Mesothelial cell of epicardium (in vitro differentiated cells): ENCODE measurements at places on chromosomes 1 and 21.

DNA sequence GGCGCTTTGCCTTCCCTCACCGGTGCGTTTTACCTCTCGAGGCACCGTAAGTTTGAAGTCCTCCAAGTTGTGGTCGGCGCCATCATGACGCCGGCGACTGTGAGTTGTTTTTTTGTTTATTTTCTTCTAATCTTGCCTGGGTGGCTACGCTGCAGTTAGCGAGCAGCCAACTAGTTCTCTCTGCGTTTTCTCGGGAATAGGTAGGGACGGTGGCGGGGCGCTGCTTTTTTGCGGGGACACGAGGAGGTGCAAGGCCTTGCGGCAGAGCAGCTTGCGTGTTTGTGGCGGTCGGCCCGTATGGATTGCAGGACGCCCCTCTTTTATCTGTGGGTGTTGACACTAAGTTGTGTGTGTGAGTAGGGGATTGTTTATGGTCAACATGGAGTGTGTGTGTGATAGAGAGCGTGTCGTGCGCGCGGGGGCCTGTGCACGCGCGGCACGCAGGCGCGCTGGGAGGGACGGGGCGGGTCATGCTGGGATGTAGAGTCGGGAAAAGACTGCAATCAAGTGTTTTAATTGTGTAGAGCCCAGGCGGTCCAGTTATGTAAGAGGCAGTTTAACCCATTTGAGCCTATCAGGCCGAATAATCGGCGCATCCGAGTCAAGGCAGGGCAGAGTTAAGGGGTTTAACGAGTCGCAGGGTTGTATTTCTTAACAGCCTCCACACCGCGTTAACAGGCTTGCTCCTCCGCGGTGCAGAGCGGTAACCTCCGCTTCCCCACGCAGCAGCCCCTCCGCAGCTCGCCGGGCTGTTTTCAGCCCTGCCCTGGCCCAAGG lies 1.2 kb upstream of the NEGR1 start:
- DNase-seq: peak; percentile 58

GRCh38 chr1:33331444-33332356 lies 10.8 kb upstream of the A3GALT2 start:
- DNase-seq: no peak

GRCh38 chr1:90723590-90724108 lies 6.5 kb upstream of the BARHL2 start:
- DNase-seq: no peak

DNA sequence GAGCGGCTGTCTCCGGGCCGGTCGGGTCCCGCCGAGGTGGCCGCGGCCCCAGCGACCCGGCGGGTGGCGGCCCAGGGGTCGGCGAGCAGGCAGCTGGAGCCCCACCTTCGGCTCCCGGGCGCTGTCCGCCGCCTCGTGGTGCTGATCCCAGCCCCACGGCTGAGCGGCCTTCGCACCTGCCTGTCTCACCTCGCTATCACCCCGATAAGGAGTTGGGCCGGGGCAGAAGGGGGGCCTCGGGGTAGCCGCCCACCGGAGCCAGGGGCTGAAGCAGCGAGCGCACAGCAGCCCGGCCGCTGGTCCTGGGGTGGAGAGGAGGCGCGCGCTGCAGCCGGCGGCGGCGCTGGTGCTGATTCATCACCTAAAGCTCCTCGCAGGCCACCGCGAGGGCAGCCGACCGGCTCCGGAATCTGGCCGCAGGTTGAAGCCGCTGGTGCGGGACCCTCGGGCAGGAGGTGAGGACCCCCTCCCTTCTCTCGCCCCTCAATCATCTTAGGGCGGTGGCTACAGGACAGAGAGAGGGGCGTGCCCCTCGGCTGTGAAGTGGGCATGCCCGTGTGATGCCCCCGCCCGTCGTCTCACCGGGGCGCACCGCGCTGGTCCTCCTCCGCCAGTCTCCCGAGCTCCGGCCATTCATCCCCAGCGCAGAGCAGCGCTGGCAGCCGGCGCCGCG lies 575 bp downstream of the TRIM67 start:
- DNase-seq: peak; percentile 72

GRCh38 chr1:165259236-165259635 lies 97.3 kb downstream of the LMX1A start:
- DNase-seq: no peak

DNA sequence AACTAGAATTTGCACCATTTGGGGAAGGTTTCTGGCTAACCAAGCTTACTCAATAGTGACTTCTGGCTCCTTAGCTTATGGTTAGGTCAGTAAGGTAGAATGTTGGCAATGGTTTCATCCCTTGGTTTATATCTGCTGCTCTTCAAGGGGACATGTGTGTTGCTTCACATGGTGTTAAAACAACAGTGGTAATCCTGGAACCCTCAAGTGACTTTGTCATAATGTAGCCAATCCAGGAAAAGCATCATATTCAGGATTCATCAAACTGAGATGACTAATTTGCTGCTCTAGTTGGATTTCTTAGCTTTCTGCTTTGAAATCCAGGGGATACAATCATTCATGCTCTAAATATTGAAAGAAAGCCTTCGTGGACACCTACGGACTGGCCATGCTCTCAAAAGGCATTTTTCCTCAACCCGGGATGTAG lies 108.7 kb downstream of the RGL1 start:
- DNase-seq: no peak

GRCh38 chr1:166814611-166815010 lies 24.7 kb upstream of the POGK start:
- no peak for DNase-seq

GRCh38 chr21:45767071-45768006 lies 123.8 kb downstream of the PCBP3 start:
- no peak for DNase-seq

DNA sequence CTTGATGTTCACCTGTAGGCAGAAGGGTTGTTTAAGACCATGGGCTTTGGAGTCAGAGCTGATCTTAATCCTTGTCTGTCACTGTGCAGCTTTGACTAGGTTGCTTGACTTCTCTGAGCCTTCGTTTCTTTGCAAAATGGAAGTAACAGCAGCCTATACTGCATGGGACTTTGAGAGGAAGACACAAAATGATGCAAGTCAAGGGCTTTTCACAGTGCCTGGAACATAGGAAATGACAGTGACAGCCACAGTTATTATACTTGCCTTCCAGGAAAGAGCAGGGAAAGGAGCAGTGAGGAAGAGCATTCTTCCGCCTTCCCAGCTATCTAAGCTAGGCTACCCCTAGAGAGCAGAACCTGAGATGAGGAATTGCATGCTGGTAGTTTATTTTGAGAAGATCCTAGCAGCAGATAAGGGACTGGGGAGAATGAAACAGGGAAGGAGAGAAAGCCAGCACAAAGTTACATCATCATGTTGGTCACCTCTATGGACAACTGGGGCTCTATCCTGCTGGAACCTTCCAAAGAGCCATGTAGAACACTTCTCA lies 3.1 kb downstream of the CSF3R start:
- DNase-seq: no peak

DNA sequence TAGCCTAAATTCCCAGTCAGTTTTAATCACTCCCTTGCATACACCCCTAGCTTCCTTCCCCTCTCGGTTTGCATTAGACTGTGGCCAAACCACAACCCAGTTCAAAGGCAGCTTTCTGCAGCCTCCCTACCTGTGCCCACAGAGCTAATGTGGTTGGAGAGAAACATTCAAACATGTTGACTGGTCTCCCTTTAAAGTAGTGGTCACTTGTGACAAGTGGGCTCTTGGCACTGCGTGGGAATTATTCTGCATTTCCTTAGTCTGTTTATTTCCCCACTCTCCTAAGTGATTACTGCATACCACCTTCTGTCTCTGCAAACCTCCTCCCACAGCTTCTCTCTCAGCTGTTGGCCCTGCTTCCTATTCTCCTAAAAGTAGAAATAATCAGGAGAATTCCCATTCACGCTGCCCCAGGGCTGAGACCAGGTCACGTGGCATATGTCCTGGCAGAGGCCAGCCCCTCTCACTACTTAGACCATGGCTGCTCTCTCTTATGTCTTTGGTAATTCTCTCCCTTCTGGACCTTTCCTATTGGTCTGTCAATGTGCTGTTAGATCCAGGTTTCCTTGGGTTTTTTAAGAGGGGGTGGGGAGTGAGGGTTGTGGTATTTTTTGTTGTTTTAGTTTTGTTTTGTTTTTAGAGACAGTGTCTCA lies 38.4 kb upstream of the CD101 start:
- DNase-seq: no peak

DNA sequence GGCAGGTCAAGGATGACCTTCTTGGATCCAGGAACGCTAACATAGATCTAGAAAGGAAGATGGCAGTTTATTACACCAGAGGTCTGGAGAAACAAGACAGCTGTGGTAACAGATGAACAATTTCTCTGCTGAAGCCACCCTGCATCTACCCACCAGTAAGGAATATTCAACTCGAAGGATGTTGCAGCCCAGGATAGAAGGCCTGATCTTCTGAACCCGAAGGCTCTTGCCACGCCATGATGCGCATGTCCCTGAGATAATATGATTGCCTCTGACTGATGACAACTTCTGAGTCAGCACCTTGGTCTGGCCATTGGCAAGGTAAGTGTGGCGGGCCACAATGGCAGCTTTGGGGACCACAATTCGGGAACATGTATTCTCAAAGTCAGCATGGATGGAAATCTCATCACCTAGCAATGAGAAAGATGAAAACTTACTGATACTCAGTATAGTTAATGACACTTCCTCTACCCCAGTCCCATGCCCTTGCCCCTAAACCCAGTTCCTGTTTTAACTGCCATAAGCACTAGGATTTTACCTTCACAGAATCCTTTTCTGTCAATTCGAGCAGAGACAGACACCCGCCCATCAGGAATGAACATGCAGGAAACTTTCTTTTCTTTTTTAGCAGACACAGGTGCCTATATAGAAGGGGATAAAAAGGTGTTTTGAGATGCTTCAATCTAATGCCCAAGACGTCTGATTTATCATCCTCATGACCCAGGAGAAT lies 1.8 kb downstream of the TXNIP start:
- DNase-seq: no peak

GRCh38 chr21:26888256-26888655 lies 43.0 kb upstream of the ADAMTS1 start:
- no peak for DNase-seq

- DNase-seq: no peak
These were observed 552 bp downstream of the DLGAP3 start for GRCh38 chr1:34928699-34929496.

GRCh38 chr21:15421947-15422346 lies 307.8 kb upstream of the USP25 start:
- DNase-seq: no peak

DNA sequence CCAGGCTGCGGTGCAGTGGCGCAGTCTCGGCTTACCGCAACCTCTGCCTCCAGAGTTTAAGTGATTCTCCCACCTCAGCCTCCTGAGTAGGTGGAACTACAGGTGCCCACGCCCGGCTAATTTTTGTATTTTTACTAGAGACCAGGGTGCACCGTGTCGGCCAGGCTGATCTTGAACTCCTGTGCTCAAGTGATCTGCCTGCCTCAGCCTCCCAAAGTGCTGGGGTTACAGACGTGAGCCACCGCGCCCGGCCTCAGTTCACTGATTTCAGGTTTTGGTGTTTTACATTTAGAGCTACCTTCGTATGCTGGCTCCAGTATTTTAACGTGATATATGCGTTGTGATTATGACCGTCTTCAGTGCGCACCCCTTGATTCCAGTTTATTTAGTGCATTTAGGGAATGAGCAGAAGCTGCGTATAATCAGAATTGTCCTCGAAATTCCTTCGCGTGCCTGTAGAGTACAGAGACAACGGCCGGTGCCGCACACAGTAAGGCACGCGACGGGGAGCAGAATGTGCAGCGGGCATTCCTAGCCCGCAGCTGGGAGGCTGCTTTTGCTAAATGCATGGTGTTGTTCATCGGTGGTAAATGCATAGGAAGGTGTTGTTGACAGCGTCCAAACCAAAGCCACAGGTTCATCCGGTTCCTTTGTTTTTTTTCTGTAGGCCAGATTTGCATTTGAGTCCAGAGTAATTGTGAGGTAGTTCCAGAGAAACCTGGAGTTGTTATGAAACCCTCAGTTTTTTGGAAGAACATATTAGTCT lies 48.9 kb upstream of the DIP2A start:
- no peak for DNase-seq

GRCh38 chr1:205351984-205352713 lies 4.6 kb downstream of the KLHDC8A start:
- DNase-seq: no peak

GRCh38 chr1:234325878-234326496 lies 47.3 kb upstream of the COA6 start:
- DNase-seq: no peak

DNA sequence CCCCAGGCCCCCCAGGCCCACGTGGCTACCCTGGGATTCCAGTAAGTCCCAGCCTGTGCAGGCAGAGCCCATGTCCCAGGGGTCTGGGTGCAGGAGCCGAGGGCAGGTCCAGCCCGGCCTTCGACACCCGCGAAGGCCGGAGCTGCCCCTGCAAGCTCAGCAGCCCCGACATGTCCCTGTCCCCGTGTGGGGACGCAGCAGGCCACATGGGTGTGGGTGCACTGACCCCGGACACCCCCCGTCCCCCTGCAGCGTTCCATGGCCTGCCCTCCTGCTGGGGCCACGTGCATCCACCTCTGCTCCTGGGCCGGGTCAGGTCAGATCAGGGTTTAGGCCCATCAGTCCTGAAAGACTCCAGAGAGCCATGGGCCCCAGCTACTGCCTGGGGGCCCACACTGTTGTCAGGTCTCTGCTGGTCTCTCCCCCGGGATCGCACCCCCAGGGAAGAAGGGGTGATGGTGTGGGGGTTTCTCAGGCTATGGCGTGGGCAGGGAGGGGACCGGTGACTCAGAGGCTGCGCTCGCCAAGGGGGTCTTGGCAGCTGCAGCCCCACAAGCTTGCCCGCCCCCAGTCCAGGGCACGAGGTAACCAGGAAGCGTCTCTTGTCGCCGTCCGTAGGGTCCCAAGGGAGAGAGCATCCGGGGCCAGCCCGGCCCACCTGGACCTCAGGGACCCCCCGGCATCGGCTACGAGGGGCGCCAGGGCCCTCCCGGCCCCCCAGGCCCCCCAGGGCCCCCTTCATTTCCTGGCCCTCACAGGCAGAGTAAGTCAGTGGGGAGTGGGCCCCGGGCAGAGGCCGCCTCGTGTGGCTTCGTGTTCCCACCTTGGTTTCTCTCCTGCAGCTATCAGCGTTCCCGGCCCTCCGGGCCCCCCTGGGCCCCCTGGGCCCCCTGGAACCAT lies 37.5 kb downstream of the SLC19A1 start:
- DNase-seq: no peak

DNA sequence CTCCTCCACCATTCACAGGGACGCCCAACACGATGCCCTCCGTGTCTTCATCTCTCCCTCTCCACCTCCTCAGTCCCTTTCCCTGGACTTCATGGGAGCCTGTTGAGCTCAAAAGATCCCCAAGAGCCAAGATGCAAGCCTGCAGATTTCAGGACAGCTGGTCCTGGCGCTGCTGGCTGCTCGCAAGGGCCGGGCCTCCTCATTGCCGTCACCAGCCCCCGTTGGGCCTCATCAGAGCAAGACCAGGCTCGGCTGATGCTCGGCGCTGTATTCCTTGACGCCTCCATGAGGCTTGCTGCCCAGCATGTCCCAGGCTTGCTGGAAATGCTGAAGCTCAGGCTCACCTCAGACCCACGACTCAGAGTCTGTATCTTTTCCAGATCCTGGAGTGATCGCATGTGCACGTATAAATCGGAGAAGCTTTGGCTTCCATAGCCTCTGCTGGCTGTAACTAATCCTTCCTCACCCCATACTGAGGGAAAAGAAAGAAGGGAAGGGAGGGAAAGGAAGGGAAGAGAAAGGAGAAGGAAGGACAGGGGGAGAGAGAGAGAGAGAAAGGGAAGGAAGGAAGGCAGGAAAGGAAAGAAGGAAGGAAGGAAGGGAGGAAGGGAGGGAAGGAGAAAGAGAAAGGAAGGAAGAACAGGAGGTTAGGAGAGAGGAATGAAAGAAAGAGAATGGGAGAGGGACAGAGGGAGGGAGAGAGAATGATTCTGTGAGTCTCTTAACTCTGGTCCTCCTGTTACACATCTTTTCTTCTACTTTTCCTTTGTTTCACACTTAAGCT lies 94.6 kb downstream of the KCNJ15 start:
- no peak for DNase-seq

GRCh38 chr1:5500541-5500940 lies 491.7 kb downstream of the NPHP4 start:
- no peak for DNase-seq
